NCI-H345 (cell line): ENCODE measurements at places on chromosomes 13 and 19.

GRCh38 chr19:16608290-16608739, 19.7 kb downstream of the MED26 start:
- no peak for DNase-seq

DNA sequence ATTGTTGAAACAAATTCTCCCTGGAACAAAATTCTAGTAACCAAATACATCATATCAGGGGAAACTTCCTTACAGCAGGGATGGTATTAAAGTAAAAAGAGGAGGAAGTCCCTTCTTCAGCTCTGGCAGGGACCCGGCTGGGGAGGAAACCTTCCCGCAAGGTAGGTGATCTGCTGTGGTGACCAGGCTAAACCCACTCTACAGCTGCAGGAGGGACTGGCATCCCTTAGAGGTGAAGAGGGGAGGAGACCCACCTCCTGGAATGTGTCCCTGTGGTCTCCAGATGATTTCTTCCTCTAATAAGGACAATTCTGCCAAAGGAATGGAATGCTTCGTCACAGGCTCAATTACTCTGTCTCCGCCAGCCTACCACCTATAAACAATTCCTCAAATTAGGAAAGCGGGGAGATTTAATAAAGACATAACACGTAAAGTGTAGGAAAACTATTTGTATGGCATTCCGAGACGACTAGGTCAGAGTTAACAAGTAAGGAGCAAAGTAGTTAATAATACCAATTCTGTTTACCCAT, 637 bp upstream of the PDS5B start:
- DNase-seq = no peak

- DNase-seq = no peak
These were observed 355.8 kb downstream of the MYO16 start for GRCh38 chr13:108985166-108985565.

GRCh38 chr13:50511877-50512341, 331.6 kb downstream of the DLEU7 start:
- DNase-seq = no peak

- no peak for DNase-seq
These were observed 5.3 kb downstream of the ARHGEF7 start for GRCh38 chr13:111120422-111120821.

DNA sequence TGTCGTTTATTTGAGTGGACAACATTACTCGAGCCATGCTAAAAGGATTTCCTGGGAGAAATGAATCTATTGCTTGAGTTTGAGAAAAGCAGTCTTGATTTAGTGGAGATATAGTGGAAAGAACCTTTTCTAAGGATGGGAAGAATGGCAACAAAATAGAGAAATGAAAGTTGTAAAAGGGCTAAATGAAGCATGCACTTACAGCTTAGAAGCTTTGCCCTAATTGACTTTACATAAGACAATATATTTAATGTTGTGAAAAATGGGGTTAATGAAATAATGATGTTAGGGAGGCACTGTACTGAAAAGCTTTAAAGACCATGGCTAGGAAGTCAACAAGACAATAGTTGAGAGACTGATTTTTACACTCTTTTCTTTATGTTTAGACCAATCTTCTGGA, 35.4 kb downstream of the SLC10A2 start:
- no peak for DNase-seq
